Muscle of leg (tissue), 16 donors: ENCODE measurements at places on chromosomes 11 and 22.

GRCh38 chr22:40898850-40899357 is 37.0 kb upstream of the DNAJB7 start:
- peak; percentile 67 for DNase-seq

- DNase-seq: peak; percentile 76
These were observed 4.2 kb downstream of the SPI1 start for GRCh38 chr11:47373876-47374719.

GRCh38 chr22:25134028-25134427 is 65.6 kb upstream of the CRYBB3 start:
- peak; percentile 42 for DNase-seq

GRCh38 chr11:1573903-1574237 is 1.8 kb upstream of the DUSP8 start:
- DNase-seq: no peak

- DNase-seq: no peak
These were observed 134.0 kb upstream of the SYN3 start for GRCh38 chr22:33192156-33192555.

GRCh38 chr11:37500425-37500824 is 902.4 kb upstream of the RAG2 start:
- no peak for DNase-seq

- DNase-seq: peak; percentile 4
These were observed 290.3 kb upstream of the API5 start for GRCh38 chr11:43021466-43021865.

GRCh38 chr11:7901319-7901854 is 29.7 kb downstream of the OR10A6 start:
- DNase-seq: no peak
